ENCODE measurements at places on chromosomes 7 and 10.

GRCh38 chr10:21532694-21533466 is 1.2 kb upstream of the MLLT10 start:
- no peak for DNase-seq

GRCh38 chr10:132979491-132980425 is 37.4 kb upstream of the CFAP46 start:
- DNase-seq, result no peak

DNA sequence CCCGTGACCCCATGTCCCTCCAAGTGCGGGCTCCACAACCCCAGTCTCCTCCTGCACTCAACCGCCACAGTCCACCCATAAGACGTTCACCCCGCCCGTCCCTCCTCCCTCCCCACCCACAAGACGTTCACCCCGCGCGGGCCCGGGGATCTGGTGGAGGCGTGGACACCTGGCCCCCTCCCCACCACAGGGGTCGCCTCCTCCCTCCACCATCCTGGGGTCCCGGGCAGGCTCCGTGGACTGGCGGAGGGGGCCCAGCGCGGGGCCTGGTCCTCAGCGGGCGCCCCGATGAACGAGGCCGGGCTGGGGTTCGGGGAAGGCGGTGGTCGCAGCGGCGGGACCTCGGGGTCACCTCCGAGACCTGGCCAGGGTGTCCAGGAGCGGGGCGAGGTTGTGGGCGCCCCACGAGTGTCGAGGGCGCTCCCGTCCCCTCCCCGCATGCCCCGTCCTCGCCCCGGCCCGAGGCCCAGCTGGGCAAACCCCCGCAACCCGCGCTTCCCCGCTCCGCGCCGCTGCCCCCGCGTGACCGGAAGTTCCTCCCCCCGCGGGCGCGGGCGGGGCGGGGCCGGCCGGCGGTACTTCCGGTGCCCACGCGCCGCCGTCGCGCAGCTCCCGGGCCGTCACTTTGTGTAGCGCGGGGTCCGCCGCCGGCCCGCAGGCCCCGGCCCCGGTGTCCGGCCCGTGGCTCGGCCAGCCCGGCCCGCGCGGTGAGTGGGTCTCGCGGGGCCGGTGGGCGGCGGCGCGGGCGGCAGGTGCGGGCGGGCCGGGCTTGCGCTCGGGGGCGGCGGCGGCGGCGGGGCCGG is at the start of gene ZNF316:
ZNF316 (plus strand) TSS at position 578 of the 803 bp plus-strand sequence. CDS start 5,092 bp downstream, outside the sequence.
- DNase-seq, result peak; percentile 52

- no peak for DNase-seq
These were observed 36.4 kb upstream of the DLX6 start for GRCh38 chr7:96968981-96969380.

DNA sequence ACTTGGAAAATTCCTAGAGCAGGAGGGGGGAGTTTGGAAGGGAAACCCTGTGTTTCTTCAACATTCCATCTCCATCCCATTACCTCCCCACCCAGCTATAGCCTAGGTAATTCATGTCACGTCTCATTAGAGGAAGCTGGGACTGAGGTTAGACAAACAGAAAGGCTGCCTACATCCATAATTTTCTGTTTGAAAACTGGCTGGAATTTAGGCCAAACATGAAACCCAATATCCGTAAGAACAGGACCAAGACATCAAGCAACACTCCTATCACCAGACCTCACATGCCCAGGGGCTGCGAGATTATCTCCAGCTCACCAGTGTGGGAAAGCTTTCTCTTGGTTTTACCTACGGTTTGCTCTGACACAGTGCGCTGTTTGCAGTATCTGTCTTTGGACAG is 316.3 kb downstream of the FRMD4A start:
- DNase-seq, result no peak

DNA sequence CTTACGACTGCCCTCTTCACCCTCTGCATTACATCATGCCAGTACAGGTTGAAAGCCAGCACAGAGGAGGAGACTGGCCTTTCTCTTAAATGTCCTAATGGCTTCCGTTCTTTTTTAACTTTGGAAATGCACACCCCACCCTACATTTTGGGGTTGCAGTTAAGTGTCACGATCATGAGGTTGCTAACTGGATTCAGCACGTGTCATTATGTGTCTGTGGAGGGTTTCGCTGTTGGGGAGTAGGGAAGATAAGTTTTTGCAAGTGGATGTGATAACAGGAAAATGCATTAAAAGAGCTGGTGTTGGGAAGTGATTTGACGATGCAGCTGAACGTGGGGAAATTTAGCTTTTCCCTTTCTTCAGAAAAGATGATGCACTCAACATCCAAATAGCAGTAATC is 135.9 kb downstream of the LRRC4 start:
- DNase-seq, result no peak

DNA sequence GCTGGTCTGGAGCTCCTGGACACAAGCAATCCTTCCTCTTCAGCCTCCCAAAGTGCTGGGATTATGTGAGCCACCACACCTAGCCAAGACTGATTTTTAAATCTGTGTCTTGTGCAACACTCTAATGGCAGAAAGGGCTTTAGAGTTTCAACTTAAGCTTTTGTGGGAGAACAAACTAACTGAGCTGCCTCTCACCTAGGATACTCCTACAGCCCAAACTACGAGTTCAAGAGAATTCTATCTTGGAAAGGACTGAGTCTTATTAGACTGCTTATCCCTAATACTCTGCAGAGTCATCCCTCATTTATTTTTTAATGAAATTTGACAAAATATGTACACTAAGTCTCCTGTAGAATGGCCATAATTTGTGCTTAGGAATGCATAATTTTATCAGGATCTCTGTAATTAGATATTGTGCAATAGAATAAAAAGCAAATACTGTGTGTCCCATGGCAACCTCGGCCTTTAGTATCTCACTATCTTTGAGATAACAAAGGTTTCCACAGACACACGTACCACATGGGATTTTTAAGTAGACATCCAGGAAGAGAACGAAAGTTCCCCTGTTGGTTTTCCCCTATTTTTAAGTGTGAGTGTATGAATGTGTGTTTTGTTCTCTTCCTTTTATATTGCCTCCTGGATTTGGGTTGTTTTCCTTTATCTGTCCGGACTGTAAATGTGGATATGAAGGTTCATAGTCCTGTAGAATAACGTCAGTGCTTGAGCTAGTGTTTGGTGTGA is 199.4 kb upstream of the TCF7L2 start:
- no peak for DNase-seq

- DNase-seq, result no peak
These were observed 11.3 kb downstream of the KMT2C start for GRCh38 chr7:152424348-152425108.

- no peak for DNase-seq
These were observed 646.2 kb upstream of the SEMA3D start for GRCh38 chr7:85833066-85833465.

DNA sequence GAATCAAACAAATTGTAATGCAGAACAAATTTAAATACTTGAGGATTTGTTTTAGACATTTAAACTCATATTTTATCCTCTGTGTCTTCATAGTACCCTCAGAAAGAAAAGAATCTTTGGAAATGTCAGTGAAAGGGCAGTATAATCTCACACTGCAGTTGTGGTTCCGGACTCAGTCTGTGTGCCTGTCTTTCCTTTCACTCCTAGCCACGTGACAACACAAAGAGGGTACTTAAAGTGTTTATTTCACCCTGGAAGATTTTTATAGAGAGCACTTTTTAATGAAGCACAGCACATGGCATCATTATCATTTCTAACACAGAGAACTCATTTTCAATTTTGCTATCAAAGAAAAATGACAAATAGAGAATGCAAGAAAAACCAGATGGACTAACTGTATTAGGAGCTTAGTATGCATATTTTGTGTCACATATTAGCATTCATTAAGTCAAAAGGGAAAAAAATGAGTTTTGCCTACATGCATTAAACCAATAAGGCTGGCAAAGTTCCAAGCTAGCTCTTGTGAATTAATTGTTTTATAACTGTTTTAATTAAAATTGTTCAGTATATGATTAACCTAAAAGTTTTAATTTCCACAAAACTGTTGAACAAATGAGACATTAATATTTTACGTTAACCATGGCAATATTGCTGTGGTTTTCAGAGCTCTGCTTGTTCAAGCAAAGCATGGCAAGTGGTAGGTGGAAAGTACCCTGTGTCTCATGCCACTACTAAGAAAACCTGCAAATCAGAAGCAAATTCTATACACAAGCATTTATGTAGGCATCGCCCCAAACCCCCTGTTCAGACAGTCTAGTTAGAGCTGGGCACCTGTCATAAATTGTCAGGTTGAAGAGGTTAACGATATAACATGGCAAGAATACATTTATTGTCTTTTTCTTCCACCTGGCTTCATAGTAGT is 65.9 kb downstream of the AUTS2 start:
- DNase-seq, result no peak

- no peak for DNase-seq
These were observed 23.1 kb downstream of the TCAF1 start for GRCh38 chr7:143878884-143879283.

DNA sequence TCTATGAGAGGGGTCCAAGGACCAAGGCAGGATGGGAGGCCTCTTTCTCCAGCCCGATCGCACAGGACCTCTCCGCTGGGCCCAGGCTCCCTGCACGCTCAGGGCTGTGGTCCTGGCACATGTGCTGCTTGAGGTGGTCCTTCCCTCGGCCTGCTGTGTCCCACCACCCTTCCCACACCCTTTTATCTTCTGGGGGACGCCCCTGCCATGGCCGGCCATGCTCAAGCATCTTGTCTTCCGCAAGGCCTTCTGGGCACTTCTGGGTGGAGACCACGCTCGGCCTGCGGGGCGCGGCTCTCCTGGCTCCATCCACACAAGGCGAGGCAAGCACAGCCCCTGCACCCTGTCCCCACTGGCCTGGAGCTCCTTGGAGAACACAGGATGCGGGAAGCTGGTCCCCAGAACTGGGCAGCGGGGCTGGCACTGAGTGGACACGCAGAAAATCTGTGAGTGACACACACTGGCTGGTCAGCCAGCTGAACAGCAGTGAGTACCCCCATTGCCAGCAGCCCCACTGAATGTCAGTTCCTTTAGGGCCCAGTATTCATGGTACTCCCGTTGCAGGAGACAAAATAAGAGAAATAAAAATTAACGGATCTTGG is 115.9 kb downstream of the TCERG1L start:
- no peak for DNase-seq

DNA sequence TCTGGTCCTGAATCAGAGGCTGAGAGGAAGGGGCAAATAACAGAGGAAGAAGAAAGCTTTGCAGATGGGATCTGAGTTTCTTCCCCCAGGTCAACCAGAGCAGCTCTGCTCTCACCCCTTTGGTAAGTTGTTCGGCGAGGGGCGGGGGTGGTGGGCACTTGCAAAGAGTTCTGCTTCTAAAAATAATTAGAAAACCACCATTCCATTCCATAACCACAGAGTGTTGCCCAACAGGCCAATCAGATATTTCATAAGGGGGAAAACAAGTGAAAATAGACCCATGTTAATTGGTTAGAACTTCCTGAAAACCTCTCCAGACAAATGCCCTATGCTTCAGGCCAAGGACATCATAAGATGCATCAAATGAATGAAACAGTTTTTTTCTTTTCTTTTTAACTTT is 43.6 kb upstream of the R3HCC1L start:
- DNase-seq, result no peak

DNA sequence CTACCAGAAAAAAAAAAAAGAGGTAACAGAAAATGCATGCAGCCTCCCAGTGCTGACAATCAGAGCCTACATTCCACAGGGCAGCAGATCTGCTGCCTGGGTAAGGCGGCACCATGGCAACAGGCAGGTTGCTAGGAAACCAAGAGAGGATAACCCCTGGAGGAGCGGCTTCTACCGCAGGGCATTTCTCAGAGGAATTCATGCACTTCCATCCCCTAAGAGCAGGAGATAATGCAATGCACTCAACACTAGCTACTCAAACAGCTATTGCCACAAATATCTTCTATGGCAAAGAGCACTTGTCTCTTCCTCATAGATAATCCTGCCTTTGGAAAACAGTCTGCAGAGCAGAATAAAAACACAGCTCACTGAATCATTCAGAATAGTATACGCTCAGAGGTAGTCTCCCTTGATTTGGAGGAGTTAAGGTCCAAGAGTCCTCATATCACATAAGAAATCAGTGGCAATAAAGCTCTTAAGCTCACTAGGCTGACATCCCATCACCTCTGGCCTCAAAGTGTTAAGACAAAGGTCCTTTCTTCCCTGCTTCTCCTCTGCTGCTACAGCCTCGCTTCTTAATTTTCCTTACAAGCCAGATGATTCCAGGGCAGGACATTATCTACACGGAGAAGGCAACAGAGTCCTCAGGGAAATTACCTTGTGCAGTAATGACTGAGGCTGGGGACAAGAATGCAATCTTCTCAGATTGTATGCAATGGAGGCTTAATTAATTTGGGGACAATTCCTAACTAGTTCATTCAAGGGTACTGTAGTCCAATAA is 10.7 kb downstream of the PSAP start:
- DNase-seq, result no peak

GRCh38 chr7:30567081-30567480 is 27.6 kb upstream of the GARS1 start:
- DNase-seq, result no peak

DNA sequence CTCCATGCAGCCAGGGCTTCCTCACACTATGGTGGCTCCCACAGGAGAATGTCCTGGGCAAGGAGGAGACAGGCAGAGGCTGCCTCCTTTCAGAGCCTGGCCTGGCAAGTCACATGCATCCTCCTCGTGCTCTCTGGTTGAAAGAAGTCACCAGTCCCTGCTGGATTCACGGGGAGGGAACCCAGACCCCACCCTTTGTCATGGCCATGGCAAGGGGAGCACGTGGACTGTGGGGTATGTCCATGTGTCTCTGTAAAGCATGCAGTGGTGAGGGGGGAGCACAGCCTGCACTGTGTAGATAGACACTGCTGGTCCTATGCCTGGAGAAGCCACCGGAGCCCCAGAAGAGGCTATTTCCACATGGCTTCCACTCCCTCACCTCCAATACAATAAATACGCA is 225.0 kb downstream of the TCERG1L start:
- no peak for DNase-seq

GRCh38 chr10:1049425-1049958 is 573 bp upstream of the IDI1 start:
- no peak for DNase-seq

DNA sequence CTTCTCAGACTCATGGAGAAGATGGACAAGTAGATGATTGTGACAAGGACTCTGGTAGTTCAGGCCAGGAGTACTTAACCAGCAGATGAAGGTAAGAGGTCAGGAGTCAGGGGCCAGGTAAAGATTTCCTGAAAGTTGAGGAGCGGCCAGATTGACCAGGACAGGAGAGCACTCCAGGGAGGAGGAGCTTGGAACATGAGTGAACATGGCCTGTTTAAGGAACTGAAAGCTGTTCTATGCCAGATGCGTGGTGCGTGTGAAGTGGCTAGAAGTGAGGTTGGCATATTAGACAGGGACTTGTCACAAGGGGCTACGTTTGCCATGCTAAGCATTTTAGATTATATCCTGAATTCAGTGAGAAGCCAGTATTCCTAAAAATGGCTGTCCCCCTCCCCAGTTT is 157.2 kb downstream of the WNT2 start:
- no peak for DNase-seq

- no peak for DNase-seq
These were observed 690.8 kb upstream of the FZD8 start for GRCh38 chr10:36332926-36333325.

DNA sequence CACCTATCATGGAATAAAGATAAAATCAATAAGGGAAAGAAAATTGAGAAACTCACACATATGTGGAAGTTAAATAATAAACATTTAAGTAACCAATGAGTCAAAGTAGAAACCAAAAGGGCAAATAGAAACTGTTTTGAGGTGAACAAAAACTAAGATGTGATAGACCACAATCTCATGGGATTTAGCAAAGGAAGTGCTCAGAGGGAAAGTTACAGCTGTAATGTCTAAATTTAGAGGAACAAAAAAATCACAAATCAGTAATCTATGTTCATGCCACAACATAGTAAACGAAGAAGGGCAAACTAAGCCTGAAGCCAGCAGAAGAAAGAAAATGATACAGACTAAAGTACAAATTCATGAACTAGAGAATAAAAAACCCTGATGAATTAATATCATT is 16.3 kb downstream of the CYP3A4 start:
- DNase-seq, result no peak
